ENCODE measurements at places on chromosomes 16 and 17. TPM values are rescaled to one million over a fixed set of nuclear protein-coding genes. Genes with fewer than 3 reads are reported as not detected.

FN3K gene
- polyA plus RNA-seq = 12.4 TPM

ZNF423 gene
- polyA plus RNA-seq = 8.9 TPM

ACSM2B gene
- polyA plus RNA-seq = 0.54 TPM

APOH gene
- polyA plus RNA-seq = 1.2 TPM

CASKIN1 gene
- polyA plus RNA-seq = 2.1 TPM

CTRB2 gene
- 0.69 TPM for polyA plus RNA-seq

CTRB1 gene
- polyA plus RNA-seq = not detected

ENPP7 gene
- not detected for polyA plus RNA-seq

CD300A gene
- 3.7 TPM for polyA plus RNA-seq

NOL3 gene
- polyA plus RNA-seq = 11.8 TPM

SCGB1C2 gene
- polyA plus RNA-seq = not detected

PLCD3 gene
- polyA plus RNA-seq = 62.2 TPM

FADS6 gene
- polyA plus RNA-seq = 0.95 TPM

PDE6G gene
- polyA plus RNA-seq = 4.9 TPM

ELMO3 gene
- 22.2 TPM for polyA plus RNA-seq

VASN gene
- polyA plus RNA-seq = 33.9 TPM

All from testis (tissue), 5 donors.